ENCODE measurements at places on chromosomes 5 and 9.

GRCh38 chr5:180380856-180381255 is 27.7 kb upstream of the GFPT2 start:
- DNase-seq, result no peak

- DNase-seq, result no peak
These were observed 6.5 kb upstream of the SPATA24 start for GRCh38 chr5:139410121-139410992.

DNA sequence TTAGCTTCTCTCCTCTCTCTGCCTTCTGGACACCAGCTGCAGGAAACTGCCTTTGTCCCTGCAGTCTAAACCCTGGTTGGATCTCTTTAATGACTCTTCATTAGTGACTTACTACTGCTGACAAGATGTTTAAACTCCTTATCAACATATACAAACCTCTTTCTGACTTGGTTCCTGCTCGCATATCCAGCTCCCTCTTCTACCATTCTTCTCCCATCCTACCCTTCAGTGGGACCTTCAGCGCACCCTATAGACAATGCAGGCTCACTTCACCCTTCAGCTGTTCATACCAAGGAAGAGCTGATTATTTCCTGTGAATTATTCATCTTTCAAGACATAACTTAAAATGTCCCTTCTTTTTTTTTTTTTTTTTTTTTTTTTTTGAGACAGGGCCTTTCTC is 436.5 kb downstream of the KIAA0825 start:
- no peak for DNase-seq

DNA sequence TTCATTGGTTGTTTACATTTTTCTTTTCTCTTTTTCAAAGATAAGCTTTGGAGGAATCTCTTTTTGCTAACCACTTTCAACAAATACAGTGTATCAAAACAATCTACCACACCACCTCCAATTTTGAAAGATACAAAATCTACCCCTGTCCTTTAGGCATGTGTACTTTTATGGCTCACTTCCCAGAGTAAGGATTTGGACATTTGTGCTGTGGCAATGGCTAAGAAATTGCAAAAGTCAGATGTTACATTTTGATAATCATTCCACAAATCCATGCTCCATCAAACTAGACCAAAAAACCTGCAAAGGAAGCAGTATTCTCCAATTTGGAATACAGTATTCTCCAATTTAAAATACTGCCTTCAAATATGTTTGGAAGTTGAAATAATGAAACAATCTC is 204.9 kb downstream of the MCTP1 start:
- DNase-seq, result peak; percentile 24

DNA sequence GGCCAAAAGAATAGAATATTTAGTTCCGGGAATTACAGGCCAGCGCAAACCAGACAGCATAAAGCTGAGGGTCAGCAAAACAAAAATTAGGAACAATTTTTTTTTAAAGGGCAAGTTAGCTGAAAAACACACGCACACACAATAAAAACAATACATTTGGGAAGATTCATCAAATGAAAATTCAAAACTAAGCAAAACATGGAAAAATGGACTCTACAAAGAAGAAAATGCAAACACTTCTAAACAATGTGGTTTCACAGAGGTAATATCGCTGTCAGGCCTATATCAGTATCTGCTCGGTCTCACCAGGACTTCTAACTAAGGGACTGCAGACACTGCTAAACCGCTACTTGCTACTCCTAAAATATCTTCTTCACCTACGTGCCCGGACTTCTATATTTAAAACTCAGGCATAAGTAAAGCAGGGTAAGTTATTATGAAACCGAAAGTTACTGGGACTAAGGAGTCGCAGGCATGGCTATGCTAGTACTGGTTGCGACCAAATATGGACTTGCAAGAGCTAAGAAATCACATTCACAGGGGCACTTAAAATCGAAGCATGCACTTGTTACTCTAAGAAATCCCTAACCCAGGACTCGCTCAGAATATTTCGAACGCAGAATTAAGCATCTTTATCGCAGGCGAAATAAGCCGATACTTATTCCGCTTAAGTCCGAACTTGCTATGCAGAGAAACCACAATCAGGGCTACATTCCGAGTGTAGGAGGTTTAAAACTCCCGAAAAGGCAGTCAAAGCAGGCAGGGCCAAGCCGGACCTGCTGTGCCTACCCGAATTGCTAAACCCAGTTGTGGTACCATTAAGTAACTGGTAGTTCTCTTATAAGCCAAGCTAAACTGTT is 2.3 kb downstream of the ANXA2R start:
- peak; percentile 54 for DNase-seq

DNA sequence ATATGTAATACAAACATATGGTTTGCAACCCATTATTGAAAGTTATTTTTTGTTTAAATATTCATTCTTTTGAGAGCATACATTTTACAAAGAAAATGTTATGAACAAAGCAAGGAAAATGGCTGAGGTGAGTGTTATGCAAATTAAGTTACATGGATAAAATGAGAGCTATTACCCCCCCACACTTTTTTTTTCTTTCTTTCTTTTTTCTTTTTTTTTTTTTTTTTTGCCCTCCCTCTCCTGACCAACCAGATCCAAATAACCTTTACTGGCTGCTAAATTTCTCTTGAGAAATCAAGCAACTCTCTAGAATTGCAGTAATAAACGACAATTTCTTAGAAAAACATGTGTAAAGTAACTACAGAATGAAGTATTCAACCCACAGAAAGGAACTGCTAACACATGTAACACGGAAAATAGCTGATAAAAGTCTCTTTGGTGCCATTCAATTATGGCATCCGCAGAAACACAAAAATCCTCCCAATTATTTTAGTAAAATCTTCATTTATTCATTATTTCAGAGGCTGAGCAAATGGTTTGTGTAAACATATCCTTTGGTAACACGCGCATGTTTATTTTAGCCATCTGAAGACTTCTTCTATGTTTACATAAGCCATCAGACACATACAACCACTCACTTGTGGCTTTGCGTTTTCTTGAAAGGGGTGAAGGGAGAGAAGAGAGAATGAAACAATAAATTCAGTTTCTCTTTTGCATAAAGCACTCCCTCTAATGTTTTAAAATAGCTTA is 216.1 kb downstream of the NFIB start:
- DNase-seq, result no peak

DNA sequence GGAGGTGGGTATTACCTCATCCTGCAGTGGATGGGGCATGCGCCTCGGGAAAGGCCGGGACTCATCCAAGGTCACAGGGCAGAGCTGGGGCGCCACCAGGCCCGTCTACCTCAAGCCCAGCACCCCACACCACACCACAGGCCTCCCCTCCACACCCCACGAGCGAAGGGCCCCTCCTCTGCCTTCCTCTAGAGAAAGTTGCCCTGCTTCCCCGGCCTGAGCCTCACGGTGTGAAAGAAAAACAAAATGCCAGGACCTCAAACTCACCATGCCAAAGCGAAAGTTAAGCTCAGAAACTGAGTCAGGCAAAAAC is 161.1 kb downstream of the COL23A1 start:
- DNase-seq, result no peak

- DNase-seq, result peak; percentile 92
These were observed 16.0 kb upstream of the AFF4 start for GRCh38 chr5:132979367-132979940.

GRCh38 chr5:115257981-115258380 is 4.7 kb downstream of the PGGT1B start:
- DNase-seq, result no peak

DNA sequence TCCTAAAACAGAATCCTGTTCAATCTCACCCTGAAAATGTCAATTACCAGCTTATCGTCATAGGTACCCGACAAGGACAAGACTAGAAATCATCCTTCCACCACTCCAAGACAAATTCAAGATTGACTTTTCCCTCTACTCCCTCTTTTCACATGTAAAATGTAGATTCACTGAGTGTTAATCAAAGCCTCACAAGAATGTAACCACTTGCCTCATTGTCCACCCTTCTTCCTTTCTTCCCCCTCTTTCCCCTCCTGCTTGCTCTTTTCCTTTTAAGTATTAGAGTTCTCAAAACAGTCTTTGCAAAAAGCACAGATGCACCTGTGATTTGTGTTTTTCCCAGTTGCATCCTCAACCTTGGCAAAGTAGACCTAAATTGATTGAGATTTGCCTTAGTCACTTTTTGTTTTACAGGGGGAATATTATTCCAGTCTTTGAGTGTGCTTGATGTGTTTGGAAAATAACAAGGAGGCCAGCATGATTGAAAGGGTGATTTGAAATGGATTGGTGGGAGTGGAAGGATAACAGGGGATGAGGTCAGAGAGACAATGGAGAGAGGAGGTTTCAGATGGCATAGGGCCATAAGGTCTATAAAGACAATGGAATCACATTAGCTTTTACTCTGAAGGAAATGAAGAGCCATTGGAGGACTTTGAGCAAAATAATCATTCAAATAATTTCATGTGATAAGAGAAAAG is 231.3 kb upstream of the TYRP1 start:
- DNase-seq, result no peak

GRCh38 chr9:33458444-33458843 is 11.1 kb upstream of the AQP3 start:
- DNase-seq, result no peak

DNA sequence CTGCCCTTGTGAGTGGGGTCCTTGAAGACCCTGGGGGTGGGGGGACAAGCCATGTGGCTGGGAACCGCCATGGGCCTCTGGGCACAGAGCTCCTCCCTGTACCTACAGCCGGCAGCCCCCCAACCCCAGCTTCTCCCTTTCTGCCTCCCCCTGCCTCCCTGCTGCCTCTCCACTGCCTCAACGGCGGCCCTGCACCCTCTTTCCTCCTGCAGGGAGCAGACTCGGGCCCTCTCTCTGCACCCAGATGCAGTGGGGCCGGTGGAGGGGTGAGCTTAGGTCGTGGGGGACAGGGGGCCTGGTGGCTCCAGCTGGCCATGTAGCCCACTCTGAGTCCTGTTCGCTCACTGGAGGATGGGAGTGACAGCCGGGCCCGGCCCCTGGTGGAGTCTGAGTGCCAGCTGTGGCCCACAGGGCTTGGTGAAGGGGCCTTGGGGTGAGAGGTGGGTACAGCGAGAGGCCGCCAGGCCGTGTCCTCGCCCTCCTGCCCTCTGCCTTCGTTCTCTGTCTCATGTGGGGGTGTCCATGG is 139.3 kb upstream of the COL5A1 start:
- no peak for DNase-seq

DNA sequence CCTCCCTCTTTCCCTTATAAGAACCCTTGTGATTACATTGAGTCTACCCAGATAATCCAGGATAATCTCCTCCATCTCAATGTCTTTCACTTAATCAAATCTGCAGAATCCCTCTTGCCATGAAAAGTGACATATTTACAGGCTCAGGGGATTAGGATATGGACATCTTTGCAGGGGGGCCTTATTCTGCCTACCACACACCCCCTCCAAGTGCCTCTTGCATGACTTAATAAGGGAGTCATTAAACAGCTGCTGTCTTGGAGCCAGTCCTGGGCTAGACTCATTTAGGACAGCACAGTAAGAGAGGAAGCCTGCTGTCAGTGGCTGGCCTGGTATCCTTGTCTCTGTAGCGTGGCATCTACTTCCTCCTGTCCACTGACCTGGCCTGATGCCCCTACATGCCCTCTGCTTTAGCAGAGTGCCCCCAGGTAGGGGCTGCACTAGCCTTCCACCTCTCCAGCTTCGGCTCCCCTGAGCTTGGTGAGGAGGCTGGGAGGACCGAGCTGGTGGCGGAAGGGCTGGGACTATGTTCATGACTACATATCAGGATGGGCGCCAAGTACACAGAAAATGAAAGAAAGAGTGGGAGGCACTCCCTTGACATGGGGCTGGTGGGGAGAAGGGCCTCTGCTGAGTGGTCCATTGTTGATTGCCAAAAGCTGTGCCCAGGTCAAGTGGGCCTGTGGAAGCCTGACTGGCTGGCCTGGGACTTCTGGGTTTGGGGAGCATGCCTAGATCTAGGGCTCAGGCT is 17.2 kb downstream of the ENHO start:
- no peak for DNase-seq

DNA sequence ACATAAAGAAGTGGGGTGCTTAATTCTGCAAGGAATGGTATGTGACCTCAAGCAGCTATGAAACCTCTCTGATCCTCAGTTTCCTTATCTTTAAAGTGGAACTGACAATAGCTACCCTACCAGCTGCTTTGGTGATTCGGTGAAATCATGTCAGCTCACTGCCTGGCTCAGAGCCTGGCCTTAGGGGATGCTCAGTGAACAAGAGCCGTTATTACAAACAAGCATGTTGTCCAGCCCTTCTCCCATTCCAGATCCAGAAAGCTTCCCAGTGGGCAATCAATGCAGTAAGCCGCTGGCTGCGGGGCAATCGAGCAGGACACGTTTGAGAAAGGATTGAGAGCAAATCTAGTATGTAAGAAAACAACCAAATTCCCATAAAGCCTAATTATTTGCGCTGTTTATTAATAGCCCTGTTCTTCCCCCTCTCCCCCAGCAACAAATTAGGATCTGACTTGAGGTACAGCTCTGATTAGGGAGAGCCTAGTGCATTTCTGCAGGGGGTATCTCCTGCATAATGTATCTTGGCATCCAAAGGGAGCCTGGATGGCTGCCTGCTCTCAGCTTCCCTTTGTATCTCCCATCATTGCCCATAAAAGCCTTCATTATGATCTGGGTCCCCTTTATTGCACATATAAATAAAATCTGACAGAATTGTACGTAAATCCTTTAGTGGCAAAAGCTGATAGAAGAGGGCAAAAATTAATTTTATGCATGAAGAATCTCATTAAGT is 371.4 kb downstream of the TMEM232 start:
- DNase-seq, result no peak

DNA sequence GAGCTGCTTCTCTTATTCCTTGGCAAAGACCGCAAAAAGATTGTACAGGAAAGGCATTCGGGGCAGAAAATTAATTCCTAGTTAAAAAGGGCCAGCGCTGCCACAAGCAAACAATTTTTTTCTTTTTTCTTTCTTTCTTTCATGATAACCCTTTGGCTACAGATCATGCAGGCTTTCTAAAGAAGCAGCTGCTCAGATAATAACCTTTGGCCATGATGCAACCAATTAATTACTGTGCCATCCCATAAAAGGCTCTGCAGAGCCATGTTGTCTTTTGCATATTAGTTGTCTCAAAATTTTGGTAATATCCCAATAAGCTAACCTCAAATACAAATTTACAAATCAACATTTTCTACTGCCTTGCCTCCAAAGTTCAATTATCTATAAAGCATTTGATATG is 758.4 kb upstream of the SEMA6A start:
- DNase-seq, result no peak

GRCh38 chr9:129485145-129485774 is 135.6 kb downstream of the C9orf50 start:
- no peak for DNase-seq

DNA sequence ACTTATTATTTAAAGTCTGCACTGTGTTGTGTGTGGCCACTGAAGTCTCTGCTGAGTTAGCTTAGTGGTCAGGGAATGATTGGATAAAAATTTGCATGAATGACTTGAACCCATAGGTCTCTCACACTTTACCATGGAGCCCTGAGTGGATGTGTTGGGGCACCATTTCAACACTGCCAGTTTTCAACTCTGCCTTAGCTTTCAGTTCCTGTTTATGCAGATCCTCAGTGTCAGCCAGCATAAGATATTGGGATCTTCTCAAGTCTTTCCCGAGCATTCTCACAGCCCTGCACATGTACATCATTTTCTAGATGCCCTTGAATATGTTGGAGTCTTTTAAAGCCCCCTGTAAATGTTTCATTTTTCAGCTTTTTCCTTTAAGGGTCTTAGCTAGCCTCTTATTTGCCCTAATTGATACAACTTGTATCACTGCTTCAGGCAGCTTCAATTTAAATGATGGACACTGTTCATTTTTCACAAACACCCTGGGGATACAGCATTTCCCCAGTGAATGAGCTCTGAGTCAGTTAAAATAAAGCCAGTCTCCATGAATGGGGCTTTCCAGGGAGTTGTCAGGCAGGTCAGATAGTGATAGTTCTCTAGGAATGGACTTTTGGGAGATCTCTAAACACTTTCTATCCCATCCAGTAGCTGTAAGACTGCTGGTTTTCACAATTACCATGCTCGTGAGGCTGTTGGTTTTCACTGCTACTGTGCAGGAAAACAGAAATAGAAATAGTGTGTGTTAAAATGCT is 211.9 kb upstream of the PAPPA start:
- no peak for DNase-seq

Measured in inflammatory macrophage (primary cell).